ENCODE measurements at places on chromosomes 6 and 20. TPM values are rescaled to one million over a fixed set of nuclear protein-coding genes. Genes with fewer than 3 reads are reported as not detected.

BPIFA1 gene
- total RNA-seq = not detected

TCF21 gene
- total RNA-seq = 0.20 TPM

ASIP gene
- not detected for total RNA-seq

LINC00237 gene
- not detected for total RNA-seq

C6orf118 gene
- under 0.01 TPM for total RNA-seq

ATG5 gene
- 48.5 TPM for total RNA-seq

HRH3 gene
- not detected for total RNA-seq

KLC4 gene
- total RNA-seq = 8.8 TPM

Data from subcutaneous preadipocyte (primary cell).